ENCODE measurements at places on chromosomes 3 and 15.

DNA sequence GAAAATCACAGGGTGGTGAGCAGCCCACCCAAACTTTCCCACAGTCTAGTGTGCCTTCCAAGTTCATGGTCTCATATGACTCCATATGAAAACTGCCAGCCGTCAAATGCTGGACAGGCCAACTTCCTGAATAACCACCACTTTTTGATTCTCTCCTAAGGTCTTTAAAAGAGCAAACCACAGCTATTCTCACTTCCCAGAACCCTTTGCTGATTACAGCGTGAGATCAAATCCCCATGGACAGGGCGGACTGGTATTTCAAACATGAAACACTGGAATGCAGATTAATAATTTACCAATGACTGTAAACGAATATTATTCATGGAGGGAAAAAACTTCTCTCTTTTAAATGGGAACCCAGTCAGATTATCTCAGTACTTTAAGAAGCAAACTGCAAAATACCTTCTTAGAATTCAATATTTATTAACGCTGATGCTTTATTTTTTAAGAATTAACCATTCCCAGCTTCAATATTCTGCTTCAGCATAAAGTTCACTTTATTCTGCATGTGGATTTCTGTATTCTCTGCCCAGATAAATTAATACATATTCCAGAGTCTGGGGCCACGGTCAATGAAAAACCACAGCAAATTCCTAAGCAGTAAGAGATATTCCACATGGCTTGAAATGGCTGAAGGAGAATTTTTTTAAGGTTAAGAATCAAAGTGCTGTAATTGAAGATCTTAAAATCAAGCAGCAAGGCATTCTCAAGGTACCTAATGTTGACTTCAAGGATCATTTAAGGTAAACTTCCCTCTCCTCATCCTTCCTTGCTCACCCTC is 42.9 kb downstream of the MYO1E start:
- no peak for DNase-seq

DNA sequence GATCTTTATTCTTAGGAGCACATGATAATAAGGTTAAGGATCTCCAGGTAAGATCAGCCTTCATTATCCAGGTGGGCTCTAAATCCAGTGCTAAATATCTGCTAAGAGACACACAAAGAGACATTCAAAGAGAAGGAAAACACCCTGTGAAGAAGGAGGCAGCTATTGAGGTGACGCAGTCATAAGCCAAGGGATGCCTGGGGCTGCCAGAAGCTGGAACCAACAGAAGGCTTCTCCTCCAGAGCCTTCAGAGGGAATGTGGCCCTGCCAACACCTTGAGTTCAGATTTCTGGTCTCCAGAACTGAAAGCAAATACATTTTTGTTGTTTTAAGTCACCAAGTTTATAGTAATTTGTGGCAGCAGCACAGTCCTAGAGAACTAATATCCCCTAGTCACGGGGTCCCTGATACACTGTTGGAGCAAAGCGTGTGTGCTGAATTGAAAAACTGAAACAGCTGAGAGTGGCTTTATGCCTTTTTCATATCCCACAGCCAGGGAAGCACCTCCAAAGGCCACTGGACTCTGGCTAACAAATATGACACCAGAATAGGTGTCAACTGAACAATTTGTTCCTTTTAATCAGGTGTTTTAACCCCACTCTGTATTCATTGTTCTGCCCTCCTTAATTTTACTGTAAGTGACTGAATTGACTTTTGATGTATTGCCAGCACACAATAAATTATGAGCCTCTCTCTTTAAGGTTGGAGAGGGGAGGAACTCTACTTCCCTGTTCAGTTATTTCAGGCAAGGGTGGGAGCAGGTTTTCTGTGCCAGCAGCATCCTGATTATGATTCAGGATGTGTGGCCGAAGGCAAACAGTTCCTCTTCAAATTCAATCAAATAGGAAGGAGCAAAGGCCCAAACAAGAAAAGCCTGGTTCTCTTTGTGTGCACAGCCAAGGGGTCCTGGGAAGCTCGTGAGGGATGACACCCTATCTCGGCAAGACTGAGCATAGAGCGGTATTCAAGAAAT is 151.8 kb upstream of the HES1 start:
- no peak for DNase-seq

DNA sequence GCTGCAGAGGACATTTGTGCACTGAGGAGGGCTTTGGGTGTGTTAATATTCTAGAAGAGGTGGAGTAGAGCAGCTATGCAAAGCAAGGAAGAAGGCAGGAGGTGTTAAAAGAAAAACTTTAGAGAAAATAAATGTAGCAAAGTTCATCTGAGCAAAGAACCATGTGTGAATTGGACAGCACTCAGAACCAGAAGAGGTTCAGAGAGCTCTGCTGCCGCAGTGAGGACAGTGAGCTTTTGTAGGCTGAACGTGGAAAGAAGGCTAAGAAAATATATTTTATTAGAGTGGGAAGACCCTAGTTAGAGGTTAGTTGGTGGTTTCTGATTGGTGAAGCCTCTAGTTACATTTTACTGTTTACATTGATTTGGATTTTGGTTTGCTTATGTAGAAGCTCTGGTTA is 50.7 kb downstream of the ST6GAL1 start:
- no peak for DNase-seq

DNA sequence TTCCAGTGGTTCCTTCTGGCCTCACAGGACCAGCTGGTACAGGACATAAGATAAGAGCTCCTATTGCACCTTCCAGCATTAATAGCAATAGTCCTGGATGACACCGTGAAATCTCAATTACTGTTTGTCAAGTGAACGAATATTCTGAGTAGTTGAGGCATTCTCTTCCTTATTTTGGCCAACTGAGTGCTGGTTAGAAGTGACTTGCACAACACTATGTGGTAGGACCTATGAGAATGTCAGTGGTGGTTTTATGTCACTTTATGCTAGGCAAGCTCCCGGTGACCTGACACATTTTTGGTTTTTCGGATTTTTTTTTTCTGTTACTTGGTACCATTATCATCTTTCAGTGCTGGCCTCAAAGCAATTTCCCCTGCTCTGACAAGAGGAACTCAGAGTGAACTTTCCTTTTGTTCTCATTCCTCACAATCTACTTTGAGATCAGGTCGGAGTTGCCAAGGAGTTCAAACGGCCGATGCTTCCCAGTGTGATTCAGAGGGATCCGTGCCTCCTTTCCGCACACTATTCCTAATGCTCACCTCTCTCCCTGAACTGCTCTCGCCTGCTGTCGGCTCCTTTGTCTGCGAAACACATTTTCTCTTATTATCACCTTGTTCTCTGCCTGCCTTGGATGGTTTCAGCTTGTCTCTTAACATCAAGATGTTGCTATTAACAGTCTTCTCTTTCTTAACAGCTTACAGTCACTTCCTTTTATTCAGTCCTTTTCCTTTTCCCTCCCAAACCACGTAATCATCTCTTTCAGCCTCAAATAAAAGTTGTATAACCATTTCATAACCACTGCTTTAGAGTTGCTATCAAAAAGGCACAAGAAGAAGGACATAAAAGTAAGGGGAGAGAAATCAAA is 35.8 kb downstream of the QTRT2 start:
- DNase-seq, result no peak

- DNase-seq, result no peak
Measured at GRCh38 chr15:60994963-60995475, 234.1 kb downstream of the RORA start.

DNA sequence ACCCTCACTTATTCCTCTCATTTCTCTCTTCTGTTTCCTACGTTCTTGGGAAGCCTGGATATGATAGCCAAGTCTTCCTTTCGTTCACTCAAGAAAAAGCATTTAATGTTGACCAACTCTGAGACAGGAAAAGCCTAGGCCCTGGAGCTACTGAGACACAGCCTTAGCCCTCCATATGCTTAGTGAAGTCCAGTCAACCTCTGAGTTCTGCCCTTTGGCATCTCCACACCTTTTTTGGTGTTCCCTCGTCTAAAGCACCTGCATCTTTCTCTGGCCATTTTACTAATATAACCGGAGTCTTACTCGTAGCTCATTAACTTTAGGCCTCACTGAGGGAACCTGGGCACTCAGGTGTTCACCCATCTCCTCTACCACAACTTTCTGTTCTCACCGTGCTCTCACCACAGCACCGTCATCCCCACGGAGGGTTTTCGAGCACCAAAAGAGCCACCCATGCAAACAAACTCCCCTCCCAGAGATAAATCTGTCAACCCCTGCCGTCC is 632 bp downstream of the MTHFS start:
- peak; percentile 48 for DNase-seq

DNA sequence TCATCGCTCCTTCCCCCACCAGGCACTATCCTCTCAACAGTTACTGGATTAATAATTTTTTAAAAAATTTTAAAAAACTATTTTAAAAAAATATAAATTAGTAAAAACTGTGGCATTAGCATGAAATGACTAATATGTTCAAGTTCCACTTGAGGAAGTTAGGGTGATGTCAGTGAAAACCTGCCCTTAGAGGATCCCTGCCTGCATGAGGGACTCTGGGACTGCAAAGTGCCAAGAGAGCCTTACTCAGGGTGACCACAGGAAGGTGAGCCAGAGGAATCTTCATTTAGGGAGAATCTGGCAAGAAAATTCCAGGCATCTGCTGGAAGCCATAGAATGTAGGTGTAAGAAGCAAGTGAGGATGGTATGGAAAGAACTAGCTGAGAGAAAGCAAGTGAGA is 157.7 kb upstream of the BCL6 start:
- no peak for DNase-seq

GRCh38 chr3:57597127-57597923 is at the start of gene ARF4:
ARF4 (minus strand) TSS chr3:57597344; CDS start chr3:57597140, 204 bp downstream.
- peak; percentile 99 for DNase-seq

GRCh38 chr3:27615555-27615954 is 106.6 kb downstream of the EOMES start:
- DNase-seq, result no peak

DNA sequence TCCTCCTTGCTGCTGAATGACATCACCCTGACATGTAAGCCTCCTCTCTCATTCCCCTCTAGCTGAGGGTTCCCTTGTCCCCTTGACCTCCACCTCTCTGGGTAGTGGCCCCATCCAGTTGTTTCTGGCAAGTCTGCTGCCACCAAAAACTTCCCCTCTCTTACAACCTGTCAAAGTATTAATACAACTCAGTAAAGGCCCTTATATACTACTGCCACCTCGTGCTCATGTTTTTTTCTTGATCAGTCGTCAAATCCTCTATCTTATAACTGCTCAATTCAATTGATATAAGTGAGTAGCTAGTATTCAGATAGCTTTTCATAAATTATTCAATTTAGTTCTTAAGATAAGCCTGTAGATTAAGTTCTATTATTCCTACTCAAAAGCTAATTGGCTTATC is 249.6 kb downstream of the MBNL1 start:
- no peak for DNase-seq

- no peak for DNase-seq
Measured at GRCh38 chr15:65682404-65682911, 60.7 kb downstream of the SLC24A1 start.

DNA sequence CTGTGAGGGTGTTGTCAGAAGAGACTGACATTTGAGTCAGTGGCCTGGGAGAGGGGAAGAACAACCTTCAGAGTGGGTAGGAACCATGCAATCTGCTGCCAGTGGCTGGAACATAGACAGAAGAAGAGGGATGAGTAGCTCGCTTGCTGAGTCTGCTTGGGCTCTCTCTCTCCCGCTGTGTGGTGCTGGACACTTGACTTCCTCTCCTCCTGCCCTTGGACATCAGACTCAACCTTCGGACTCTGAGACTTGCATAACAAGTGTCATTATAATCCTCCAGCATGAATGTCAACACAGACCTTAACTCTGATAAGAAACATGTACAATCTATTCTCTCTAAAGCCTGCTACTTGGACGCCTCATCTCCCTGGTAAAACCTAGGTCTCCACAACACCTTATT is 5.9 kb upstream of the NMD3 start:
- no peak for DNase-seq

DNA sequence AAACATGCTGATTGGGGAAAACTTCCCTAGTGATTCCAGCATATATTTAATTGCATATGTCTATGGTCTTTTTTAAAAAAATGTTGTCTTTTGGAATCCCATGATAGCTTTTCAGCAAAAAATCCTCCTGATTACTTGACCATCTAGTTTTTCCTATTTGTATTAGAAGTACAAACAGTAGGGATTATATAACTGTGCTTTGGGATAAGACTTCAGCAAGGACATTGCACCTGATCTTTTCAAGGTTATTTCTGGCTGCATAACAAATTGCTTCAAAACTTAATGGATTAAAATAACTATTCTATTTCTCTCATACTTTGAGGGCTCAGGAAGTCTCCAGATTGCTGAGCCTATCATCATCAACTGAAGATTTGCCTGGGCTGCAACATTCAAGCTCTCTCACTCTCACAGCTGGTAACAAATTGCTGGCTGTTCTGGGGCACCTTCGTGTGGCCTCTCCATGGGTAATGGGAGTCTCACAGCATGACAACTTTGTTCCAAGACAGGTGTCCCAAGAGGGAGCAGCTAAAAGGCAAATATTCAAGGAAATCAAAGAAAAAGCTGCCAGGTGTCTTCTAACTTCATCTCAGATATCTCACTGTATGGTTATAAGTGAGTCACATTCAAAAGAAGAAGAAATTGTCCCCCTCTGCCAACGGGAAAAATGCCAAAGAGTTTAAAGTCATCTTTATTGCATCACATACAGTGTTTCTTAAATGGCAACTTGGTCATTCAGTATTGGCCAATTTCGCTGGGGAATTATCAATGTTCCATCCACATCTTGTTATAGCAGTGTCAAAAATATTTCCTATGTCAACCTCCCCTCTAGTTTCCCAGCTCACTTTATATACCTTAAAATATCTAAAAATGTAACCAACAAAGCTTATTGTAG is 644.5 kb upstream of the GRM7 start:
- no peak for DNase-seq

- no peak for DNase-seq
Measured at GRCh38 chr3:177599326-177599725, 402.0 kb upstream of the TBL1XR1 start.

DNA sequence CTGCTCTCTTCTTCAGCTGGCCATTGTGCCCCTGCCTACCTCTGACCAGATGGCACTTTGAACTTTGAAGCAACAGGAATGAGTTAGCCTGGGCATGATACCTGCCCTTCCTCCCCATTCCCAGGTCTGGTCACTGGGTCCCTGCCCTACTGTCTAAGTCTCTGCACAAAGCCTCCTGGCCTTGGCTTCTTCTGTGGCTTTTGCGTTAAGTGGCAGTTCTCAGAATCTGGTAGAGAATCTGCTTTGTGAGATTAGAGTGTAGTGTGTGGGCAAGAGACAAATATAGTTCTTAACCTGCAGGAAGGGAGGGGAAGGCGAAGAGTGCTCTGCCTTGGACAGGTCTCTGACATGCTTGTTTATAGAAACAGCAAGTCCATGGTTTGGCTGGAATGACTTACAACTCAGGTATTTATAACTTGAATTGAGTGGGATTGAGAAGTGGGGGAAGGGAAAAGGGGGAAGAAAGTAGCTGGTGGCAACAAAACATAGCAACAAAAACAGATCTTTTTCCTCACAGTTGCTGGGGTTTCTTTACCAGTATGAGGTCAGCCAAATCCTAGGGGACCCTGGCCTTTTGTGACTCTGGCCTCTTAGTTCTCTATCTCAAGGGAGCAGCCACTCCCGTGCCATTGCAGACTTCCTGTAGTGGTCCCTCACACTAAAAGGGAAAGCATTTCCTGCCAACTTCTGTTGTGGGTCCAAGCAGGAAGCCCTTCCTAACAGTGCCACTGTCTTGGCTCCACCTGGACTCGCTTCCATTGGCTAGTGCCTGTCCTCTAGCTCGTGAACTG is 16.7 kb downstream of the MAPKBP1 start:
- no peak for DNase-seq

- no peak for DNase-seq
Measured at GRCh38 chr15:35054380-35054779, 30.7 kb downstream of the NANOGP8 start.

- DNase-seq, result peak; percentile 72
Measured at GRCh38 chr15:40344631-40345120, 3.9 kb upstream of the CCDC9B start.

GRCh38 chr3:11120091-11120805 is 34.0 kb upstream of the HRH1 start:
- no peak for DNase-seq

Measured in activated CD8-positive, alpha-beta memory T cell treated with anti-CD3 and anti-CD28 coated beads, Interleukin-2, amount 50 U/mL, for 4 hours (primary cell).